ENCODE measurements at places on chromosomes 1 and 21.

- no peak for DNase-seq
These were observed 65.4 kb downstream of the LUZP1 start for GRCh38 chr1:23103001-23103889.

DNA sequence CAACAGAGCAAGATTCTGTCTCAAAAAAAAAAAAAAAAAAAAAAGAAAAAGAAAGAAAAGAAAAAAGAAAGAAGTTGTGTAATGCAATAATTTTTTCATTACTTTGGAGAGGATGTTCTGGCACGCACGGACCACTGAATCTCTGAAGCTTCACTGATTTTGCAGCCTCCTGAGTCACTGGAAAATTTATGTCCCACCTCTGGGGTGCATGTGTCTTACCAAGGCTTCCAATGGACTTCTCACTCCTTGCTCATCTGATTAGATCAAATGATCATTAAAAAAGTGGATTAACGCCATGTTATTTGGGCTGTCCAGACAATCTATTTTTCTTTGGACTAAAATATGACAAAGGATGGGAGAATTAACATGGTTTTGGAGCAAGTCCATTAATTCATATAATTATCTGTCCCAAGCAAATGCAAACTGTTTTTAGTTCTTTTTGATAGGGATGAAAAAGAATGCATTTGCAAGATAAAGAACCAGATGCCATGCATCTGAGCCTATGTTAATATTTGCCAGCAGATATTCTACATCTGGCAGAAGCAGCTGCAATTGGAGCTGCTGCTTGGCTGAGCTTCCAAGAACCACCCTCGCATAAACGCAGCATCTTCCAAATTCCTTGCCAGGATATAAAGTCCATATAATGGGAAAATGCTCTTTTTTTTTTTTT, 10.1 kb upstream of the MAP1LC3C start:
- DNase-seq: no peak

GRCh38 chr1:65525266-65526048, 105.0 kb downstream of the LEPR start:
- DNase-seq: no peak

GRCh38 chr1:55558515-55558914, 343.4 kb upstream of the USP24 start:
- DNase-seq: no peak

DNA sequence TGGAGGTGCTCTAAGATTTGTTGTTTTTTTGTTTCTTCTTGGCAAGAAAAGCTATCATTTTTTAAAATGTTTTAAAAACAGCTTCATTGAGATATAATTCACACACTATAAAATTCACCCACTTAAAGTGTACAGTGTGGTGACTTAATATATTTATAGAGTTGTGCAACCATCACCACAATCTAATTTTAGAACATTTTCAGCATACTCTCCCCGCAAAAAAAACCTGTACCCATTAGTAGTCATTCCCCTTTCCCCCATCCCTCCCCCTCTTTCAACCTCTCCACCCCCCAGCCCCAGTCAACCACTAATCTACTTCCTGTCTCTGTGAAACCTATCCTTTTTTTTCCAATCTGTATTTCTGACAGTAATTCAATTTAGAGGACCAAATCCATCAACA, 30.6 kb downstream of the ZC3H11B start:
- DNase-seq: no peak
